ENCODE measurements at places on chromosomes 3 and 15. TPM values are rescaled to one million over a fixed set of nuclear protein-coding genes. Genes with fewer than 3 reads are reported as not detected.
A peak's percentile ranks its signal among the peaks of the same experiment; 100 is the strongest.

The PODXL2 gene
- 12.1 TPM for total RNA-seq

The CAMP gene
- total RNA-seq, result 2.0 TPM

The PDIA5 gene
- 27.8 TPM for total RNA-seq

The TM4SF1 gene
- 149 TPM for total RNA-seq

The TNFSF10 gene
- total RNA-seq, result 36.5 TPM

The TGM5 gene
- not detected for total RNA-seq

The A4GNT gene
- total RNA-seq, result not detected

The LRTM1 gene
- total RNA-seq, result not detected

The CATSPER2 gene
- total RNA-seq, result 12.5 TPM

The RLBP1 gene
- total RNA-seq, result not detected

The LDHAL6B gene
- not detected for total RNA-seq

- DNase-seq, result no peak
These were observed 160.4 kb upstream of the CFAP20DC start for GRCh38 chr3:59210260-59210659.

GRCh38 chr3:143668924-143669790, 179.1 kb downstream of the SLC9A9 start:
- DNase-seq, result no peak

- DNase-seq, result peak; percentile 94
These were observed at the start of gene BSN for GRCh38 chr3:49553692-49554632. Gene BSN (plus strand): TSS chr3:49554477. CDS start chr3:49554603, 126 bp downstream.

GRCh38 chr3:17092583-17092933, 207.8 kb downstream of the PLCL2 start:
- no peak for DNase-seq

- no peak for DNase-seq
These were observed 7.1 kb downstream of the KCNH8 start for GRCh38 chr3:19155375-19155774.

DNA sequence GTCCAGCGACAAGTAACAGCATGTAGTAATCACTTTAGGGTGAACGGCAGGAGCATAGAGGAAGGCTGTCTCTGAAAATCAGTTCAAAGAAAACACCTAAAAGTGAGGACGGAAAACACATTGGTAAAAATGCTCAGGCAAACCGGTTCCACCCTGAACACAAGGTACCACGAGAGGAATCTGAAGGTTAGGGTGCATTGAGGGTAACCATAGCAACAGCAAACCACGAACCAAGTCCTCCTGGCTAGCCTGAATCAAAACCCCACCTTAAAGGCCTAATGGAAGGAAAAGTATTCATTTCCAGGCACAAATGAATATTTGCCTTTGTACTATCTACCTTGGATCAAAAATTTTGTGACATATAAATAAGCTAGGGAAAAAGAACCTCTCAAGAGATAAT, 315.0 kb downstream of the OCA2 start:
- no peak for DNase-seq

DNA sequence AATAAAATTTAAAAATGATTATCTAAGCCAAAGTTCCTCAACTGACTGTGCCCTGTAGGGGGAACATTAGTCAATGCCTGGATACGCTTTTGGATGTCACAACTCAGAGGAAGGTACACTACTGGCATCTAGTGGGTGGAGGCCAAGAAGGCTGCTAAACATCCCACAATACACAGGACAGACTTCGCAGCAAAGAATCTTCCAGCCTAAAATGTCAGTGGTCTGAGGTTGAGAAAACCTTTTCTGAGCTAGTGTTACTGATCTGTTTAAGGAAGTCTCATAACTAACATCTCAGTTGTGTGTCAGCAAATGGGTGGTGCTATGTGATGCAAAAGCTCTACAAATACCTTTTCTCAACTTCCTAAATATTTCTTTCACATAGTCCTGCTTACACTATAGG, 20.9 kb upstream of the LDHAL6B start:
- no peak for DNase-seq

All from sciatic nerve (tissue), 2 donors.